ENCODE measurements at places on chromosomes 4 and X.

DNA sequence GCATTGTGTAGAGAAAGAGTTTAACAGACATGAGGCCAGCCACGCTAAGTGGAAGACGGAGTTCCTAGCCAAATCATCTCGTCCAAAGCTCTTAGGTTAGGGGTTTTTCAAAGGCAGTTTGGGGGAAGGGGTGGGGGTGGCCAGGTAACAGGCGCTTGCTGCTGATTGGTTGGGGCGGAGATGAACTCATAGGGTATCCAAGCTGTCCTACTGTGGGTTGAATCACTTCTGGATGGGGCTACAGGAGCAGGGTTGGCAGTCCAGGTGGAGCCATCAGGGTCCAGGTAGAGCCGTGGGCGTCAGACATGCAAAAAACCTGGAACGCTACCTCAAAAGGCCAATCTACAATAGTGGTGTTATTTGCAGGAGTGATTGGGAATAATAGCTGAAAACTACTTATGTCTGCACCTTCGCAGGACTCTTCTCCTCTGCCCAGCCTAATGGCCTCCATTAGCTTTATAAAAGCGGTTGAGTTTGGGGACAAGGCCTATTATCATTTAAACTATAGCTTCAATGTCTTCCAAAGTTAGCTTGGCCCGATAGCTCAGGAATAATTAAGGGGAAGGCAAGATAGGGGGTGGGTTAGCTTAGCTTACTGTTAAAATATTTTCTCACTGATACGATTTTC is 579.6 kb downstream of the NLGN4X start:
- DNase-seq: no peak

GRCh38 chr4:73922766-73923630 is 53.8 kb downstream of the CXCL1 start:
- DNase-seq: peak; percentile 35

- DNase-seq: peak; percentile 31
These were observed 9.9 kb upstream of the GASK1B start for GRCh38 chr4:158182736-158183135.

DNA sequence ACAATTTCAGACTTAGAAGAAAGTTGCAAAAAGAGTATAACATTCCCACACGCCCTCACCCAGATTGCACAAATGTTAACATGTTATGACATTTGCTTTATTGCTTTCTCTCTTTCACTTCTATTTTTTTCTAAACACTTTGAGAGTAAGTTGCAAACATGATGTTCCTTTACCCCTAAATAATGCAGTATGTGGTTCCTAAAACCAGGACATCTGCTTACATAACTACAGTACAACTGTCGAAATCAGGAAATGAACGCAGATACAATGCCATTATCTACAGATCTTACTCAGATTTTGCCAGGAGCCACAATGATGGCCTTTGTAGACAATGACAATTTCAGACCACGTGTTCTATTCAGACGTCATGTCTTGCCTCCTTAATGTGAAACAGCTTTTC is 22.4 kb downstream of the SH3TC1 start:
- DNase-seq: no peak

DNA sequence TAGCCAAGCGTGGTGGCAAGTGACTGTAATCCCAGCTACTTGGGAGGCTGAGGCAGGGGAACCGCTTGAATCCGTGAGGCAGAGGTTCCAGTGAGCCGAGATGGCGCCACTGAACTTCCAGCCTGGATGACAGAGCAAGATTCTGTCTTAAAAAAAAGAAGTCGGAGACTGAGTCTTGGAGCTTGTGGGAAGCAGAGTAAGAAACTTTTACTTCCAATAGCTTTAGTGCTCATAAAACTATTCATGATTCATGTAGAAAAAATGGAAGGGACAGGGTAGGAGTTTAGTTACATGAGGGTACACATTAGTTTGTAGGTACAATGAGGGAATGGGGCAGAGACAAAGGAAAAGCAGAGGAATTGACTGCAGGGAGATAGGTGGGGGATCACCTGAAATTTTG is 19.3 kb downstream of the RAP2C start:
- DNase-seq: no peak

DNA sequence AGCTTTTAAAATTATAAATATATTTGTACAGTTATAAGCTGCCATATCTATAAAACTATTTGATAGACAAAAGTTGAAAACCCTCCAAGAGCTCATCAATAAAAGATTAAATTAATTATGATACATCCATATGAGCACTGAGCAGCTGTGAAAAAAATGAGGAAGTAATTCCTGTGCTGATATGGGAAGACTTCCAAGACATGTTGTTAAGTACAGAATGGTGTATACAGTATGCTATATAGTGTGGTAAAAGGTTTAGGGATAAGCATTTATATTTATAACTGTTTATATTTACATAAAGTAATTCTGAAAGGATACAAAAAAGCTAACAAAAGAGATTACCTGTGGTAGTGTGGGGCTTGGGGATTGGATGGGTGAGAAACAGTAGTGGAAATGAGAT is 92.8 kb upstream of the BMP2K start:
- no peak for DNase-seq

Data from RKO (cell line).